Activated naive CD4-positive, alpha-beta T cell (primary cell): ENCODE measurements at places on chromosomes 5 and 9.

DNA sequence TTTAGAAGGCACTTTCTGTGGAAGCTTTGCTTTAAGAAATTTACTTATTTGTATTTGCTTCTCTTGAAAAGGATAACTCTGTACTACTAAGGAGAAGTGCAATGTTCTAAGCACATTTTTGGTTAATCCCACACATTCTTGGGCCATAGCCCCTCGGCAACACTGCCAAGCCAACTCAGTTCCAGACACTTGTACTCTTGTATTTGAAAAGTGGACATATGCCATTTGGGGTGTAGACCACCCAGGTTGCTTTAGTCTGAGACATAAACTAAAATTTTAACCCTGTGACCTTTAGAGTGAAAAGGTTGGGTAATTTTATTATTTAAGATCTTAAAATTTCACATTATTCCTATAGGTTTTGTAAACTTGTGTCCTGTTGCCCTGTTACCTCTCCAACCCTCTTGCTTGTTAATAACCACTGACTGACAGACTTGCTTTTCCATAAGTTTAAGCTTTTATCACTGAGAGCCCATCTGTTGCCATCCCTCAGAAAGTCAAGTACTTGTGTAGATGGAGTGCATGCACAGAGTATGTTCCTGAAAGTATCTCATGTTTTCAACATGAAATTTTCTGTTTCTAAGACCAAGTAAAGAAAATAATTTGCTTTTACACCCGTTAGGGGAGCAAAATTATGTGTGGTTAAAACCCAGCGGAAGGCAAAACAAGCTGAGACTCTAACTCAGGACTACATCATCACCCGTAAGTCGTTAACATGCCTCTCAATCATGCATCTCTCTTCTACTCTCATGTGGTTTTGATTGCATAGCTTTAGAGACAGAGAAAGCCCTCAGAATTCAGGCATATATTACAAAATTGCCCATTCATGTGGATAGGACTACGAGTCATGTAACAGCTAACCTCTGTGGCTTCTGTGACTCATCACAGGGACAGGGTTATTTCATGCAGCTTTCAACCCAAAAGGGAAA lies 117.3 kb downstream of the GDNF start:
- no peak for DNase-seq

- DNase-seq = no peak
Measured at GRCh38 chr9:17905366-17905765, 326.5 kb downstream of the SH3GL2 start.

DNA sequence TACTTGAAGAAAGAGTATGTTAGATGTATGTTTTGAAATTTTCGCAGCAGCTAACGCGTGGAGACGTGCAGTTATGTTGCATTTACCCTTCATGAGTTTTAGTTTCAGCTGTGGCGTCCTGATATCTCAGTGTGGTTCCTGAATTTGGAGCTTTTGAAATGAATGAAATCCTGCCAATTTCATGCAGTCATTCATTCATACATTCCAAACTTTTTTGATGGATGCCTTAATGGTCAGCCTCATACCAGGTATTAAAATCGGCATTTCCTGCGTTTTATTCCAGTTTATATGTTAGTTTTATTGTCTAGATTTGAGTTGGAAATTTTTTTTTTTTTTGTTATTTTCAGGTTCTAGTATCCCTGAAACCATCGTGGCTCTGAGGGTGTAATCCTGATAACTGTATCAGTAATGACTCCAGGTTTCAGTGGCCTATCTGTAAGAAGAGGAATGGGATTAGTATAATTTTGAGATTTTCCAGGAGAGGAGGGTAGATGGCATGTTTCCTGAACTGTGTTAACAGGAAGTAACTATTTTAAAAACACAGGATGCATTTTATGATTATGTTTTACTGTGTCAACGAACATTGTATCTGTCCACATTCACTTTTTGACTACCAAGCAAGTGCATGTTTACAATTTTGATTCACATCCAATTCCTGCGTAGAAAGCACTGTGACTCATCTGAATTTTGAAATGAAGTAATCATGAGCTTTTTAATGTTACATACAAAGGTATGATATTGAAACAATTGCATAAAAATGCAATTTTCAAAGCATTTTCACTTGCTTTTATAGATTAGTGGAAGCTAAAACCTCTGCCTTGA lies 1.0 kb downstream of the FOCAD start:
- no peak for DNase-seq

GRCh38 chr5:111933086-111933485 lies 176.1 kb upstream of the NREP start:
- no peak for DNase-seq

GRCh38 chr9:97758334-97758916 lies 61.3 kb upstream of the XPA start:
- DNase-seq = no peak

- DNase-seq = no peak
Measured at GRCh38 chr5:151451626-151452520, 4.5 kb downstream of the SLC36A1 start.

- peak; percentile 76 for DNase-seq
Measured at GRCh38 chr9:36151316-36152210, 15.0 kb downstream of the GLIPR2 start.

DNA sequence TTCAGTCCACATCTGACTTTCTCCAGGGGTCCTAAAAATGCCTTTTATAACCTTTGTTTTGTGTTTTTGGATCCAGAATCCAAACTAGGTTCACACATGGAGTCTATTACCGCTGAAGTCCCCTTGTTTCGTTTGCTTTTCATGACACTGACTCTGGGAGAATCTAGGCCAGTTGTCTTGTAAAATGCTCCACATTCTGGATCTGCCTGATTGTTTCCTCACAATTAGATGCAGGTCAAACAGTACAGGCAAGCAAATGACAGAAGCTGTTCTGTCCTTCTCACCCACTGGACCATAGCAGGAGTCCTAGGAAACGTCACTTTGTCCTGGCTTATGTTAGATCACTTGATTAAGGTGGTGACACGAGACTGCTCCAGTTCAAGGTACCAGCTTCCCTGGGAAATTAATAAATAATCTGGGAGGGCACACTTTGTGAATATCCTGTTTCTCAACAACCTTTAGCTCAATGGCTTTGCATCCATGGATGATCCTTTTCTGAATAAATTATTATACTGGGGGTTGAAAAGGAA lies 34.1 kb downstream of the FABP6 start:
- DNase-seq = no peak

DNA sequence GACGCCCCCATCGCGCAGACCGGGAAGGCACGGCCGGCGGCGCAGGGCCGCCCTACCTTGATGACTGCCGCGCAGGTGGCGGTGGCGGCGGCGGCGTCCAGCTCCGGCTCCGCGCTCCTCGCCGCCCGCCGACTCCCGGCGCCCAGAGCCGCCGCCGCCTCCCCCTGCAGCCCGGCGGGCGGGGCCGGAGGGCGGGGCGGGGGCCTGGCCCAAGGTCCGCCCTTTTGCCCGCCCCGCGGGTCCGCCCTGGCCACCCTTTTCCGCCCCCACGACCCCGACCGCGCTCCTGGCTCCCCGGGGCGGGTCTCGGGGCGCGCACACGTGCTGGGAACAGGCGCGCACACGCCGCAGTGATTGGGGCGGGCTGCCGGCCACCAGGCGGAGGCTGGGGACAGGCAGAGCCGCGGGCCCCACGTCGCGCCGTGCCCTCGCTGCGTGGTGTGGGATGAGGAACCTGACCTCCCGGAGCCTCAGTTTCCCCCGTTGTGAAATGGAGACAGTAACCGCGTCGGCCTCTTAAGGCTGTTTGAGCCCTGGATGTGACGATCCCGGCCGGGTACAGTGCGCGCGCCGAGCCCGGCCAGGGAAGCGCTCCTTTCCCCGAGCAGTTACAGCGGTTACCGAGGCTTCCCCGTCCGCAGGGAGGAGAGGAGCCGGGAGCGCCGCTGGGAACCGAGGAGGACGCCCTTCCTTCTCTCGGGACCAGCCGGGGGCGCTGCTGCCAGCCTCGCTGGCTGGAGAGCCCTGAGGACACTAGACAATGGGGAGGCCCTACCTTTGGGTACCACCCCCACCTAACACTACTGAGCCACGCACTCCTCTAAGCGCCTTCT lies at the start of gene CORO2A:
Gene CORO2A, minus strand, starts transcription at position 135 of the 833 bp plus-strand sequence. CDS start 34,977 bp downstream, outside the sequence.
- no peak for DNase-seq

GRCh38 chr9:126505697-126506346 lies 107.9 kb upstream of the LMX1B start:
- no peak for DNase-seq

GRCh38 chr5:119512277-119512676 lies 60.0 kb downstream of the HSD17B4 start:
- DNase-seq = no peak

DNA sequence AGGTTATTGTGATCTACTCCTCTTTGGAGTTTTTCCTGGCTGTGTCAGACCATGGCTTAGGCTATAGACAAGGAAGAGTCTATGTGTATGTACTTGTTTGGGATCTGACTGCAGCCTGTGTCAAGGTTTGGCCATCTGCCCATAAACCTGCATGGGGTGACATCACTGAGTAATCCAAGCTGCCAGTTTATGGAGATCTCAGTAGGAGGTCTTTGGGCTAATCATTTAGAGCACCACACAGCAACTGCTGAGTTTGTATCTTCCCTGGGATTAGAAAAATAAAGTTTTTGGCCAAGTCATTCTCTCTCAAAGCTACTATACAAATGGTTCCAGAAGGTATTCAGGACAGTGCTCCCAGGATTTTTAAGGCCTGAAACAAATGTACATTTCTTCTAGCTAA lies 65.5 kb upstream of the HSPB3 start:
- no peak for DNase-seq

GRCh38 chr5:159100025-159100781 lies 487 bp upstream of the EBF1 start:
- peak; percentile 43 for DNase-seq

DNA sequence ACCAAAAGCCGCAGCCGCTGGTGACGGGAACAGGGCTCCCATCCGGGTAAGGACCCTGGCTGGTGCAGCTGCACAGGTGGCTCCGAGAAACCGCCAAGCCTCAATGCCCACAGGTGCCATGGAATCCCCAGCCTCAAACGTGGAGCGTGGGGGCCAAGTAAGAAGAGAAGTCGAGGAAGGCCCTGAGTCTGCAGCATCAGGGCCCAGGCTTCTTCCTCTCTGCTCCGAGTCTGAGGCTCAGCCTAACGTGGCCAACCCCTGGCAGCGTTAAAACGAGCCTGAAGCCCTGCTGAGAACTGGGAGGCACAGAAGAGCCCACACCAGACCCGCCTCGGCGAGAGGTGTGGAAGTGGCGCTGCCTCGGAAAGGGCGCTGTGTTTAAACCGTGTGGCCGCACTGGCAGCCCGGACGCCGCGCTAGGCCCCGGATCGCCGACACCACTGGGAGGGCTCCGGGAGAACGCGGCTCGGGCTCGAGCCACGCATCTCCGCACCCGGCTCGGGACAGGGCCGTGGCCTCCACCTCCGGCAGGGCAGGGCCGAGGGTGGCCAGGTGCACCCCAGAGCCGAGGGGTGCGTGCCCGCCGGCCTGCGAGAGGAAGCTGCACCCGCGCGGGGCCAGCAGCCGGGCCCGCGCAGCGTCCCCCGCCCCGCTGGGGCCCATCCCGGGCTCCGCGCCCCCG lies 730 bp downstream of the ZMYND19 start:
- no peak for DNase-seq

- no peak for DNase-seq
Measured at GRCh38 chr5:86175224-86175623, 442.5 kb upstream of the COX7C start.

GRCh38 chr9:86353655-86354010 lies 577 bp downstream of the TUT7 start:
- no peak for DNase-seq

- DNase-seq = no peak
Measured at GRCh38 chr5:135177591-135177990, 143.6 kb upstream of the PITX1 start.
